ENCODE measurements at places on chromosomes 6 and 20. TPM values are rescaled to one million over a fixed set of nuclear protein-coding genes. Genes with fewer than 3 reads are reported as not detected.

NKAIN2 gene
- 0.32 TPM for total RNA-seq

TBXT gene
- total RNA-seq = not detected

BMP5 gene
- total RNA-seq = 1.8 TPM

GNRH2 gene
- total RNA-seq = not detected

PBOV1 gene
- total RNA-seq = not detected

SYCP2 gene
- 0.82 TPM for total RNA-seq

SRSF3 gene
- total RNA-seq = 110 TPM

GRCh38 chr6:132192631-132193030 is 208.6 kb downstream of the MOXD1 start:
- DNase-seq = no peak

- DNase-seq = no peak
Measured at GRCh38 chr6:105797983-105798453, 288.1 kb upstream of the PRDM1 start.

DNA sequence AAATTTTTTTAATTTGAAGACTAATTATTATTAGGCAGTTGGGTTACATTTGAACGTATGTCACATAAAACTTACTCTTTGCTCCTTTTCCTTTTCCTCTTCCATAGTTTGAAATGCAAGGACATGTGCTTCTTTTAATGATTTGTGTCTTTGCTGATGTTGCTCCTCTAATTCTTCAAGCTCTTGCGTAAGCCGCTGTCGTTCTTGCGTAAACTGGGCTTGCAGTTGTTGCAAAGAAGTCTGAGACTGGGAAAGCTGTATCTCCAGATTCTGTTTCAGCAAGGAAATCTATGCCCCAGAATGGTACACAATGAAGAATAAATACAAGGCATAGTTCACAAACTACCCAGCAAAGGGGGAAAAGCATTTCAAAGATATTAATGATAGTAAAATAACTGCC is 45.1 kb upstream of the MCM9 start:
- peak; percentile 9 for DNase-seq

DNA sequence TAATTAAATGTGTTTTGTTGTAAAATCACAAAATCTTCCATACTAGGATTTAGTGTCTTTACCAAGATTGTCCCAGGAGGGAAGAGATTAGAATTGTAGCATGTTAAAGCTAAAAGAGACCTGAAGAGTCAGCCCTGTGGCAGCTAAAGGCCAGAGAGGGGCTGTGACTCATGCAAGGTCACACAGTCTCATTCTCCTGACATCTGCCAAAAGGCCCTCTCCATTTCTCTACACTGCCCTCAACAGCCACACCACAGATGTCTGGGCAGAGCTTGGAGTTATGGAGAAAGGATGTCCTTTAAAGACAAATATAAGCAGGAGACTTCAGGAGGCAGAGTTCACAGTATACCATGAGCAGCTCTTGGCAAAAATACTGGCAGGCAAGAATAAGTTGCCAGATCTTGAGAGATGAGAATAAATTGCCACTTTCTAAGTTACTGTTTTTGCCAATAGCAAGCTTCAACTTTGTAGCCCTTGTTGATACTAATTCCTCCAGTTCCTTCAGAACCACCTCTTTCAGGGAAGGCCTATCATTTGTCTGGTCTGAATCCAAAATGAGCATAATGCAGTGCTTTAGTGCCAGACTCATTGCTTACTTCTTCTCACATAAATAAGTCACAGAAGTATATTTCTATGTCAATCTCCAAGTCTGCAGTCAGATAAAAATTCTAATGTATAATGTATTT is 41.7 kb downstream of the AKIRIN2 start:
- no peak for DNase-seq

DNA sequence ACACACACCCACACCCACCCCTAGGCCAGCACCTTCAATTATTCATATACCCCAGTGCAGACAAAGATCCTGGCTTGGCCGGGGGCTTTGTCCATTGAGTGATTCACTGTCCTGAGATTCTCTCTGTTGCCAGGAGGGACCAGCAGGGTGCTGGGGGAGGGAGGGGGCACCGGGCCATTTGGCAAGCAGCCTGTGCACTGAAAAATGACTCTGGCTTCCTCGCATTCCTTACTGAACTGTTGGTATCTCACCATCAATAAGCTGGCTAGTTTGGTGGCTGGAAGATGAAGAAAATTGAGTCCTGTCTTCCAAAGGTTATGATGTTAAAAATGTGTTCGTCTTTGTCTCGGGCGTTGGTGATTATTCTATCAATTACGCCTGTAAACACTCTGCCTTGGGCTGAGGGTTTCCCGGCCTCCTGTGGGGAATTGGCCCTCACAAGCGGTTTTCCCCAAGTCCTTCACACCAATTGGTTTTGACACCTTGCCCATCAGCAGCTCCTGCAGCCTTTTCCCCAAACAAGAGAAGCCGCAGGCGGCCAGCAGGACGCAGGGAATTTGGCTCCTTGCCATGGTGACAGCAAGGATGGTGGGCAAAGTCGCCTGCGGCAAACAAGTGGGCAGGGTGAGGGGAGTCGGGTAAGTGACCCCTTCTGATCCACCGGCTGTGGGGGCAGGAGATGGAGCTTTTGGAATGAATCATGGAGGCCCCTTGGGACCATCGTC is 4.9 kb downstream of the VSTM2L start:
- no peak for DNase-seq

- DNase-seq = no peak
Measured at GRCh38 chr6:11722220-11722619, 56.4 kb downstream of the ADTRP start.

- DNase-seq = no peak
Measured at GRCh38 chr6:37316071-37316470, 37.7 kb upstream of the RNF8 start.
